ENCODE measurements at places on chromosomes 5 and 9.

- no peak for DNase-seq
- H3K4me3 ChIP-seq, result no peak overlapping the region
- H3K27ac ChIP-seq, result no peak overlapping the region
- no peaks in the 10 kb centered on the region for H3K4me1 ChIP-seq
These were observed 13.7 kb downstream of the WNK2 start for GRCh38 chr9:93197670-93198069.

DNA sequence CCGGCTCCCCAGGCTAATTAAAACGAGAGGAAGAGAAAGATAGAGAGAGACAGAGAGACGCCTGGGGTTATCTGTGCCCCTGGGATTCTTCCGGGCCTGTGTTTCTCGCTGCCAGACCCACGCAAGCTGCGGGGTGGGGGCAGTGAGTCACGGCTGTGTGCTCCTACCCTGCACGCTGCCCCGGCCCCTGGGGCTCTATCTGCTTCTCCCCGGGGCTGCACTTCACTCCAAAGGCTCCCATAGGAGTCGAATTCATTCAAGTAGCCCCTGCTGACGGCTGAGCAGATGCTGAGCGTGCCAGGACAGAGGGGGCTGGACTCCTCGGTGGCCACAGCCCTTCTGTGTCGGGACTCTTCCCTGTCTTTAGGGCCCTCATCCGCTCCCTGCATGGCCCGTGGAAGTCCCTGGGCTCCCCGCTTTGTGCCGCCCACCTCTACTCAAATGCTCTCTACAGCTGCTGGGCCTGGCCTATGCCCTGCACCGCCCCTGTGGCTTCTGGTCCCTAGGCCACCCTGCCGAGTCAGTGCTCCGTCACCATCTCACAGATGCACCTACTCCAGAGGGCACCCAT, 22.8 kb downstream of the SARDH start:
- H3K4me3 ChIP-seq, result no peak overlapping the region
- H3K27ac ChIP-seq, result no peak overlapping the region
- H3K36me3 ChIP-seq, result no peaks in the 10 kb centered on the region
- DNase-seq, result no peak
- no peaks in the 10 kb centered on the region for H3K4me1 ChIP-seq

GRCh38 chr5:72244862-72245371, 75.1 kb downstream of the MRPS27 start:
- no peak for DNase-seq
- no peaks in the 10 kb centered on the region for H3K27me3 ChIP-seq
- H3K27ac ChIP-seq, result no peak overlapping the region
- no peaks in the 10 kb centered on the region for H3K36me3 ChIP-seq

GRCh38 chr5:132557478-132558172, 848 bp downstream of the RAD50 start:
- H3K4me1 ChIP-seq, result peaks cover 21% of the 10 kb centered on the region
- H3K27ac ChIP-seq, result peak overlapping the region; percentile 86
- peaks cover 17% of the 10 kb centered on the region for H3K36me3 ChIP-seq
- no peak for DNase-seq
- no peaks in the 10 kb centered on the region for H3K27me3 ChIP-seq
- peak overlapping the region; percentile 87 for H3K4me3 ChIP-seq

Data from T-cell (primary cell).